Suprapubic skin (tissue), 4 donors: ENCODE measurements at places on chromosomes 7 and 10. TPM values are rescaled to one million over a fixed set of nuclear protein-coding genes. Genes with fewer than 3 reads are reported as not detected.

The ABLIM1 gene
- total RNA-seq: 156 TPM

GRCh38 chr7:2632733-2633537 lies 1.1 kb downstream of the TTYH3 start:
- DNase-seq: peak; percentile 83

DNA sequence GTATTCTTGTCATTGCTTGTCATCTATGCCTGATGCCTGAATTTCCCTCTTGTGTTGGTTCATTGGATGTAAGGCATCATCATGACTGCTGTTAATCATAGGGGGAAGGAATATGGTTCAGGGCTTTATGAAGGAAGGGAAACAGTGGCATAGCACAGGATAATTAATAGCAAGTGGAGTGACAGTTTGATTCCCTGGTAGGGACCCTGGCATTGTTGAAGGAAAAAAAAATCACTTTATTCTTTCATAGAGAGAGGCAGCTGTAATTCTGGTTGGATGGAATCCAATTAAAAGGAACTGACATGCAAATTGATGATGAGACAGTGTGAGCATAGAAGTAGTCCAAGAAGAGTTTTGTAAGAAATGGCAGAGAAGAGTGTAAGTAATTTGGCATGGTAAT lies 121.4 kb downstream of the AUTS2 start:
- DNase-seq: no peak

DNA sequence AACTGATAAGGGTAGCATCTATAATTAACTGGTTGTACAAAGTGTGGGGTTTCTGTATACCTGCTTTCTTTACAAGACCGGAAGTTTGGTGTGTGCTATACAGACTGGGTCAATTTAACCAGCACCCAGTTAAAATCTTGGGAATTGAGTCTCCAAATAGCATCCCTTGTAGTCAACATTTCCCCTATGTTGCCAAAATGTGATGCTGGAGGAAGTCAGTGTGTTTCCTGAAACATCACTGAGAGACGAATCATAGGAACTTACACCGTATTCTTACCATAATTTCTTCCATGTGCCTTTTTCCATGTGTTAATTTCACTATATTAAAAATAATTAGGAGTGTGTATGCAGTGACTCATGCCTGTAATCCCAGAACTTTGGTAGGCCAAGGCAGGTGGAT lies 1.7 kb downstream of the AKR1C4 start:
- no peak for DNase-seq

DNA sequence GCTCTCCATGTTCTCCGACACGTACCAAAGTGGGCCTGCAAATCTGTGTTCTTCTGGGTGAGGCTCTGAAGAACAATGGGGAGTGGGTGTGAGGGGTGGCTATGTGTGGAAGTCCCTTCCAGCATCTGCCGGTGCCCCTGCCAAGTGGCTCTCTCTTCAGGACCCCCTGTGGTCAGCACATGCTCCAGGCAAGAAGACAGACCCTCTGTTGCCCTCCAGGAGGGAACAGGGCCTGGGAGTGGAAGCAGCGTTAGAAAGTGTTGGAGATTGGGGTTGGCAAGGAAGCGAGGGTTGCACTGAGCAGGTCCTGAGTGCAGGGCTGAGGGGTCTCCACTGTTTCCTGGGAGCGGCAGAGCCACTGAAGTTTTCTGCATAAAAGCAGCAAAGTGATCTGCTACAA lies 60.5 kb downstream of the EMX2 start:
- no peak for DNase-seq

- no peak for DNase-seq
Measured at GRCh38 chr7:22256541-22257096, 100.3 kb downstream of the RAPGEF5 start.

GRCh38 chr10:14405076-14406065 lies 74.6 kb upstream of the FRMD4A start:
- no peak for DNase-seq

DNA sequence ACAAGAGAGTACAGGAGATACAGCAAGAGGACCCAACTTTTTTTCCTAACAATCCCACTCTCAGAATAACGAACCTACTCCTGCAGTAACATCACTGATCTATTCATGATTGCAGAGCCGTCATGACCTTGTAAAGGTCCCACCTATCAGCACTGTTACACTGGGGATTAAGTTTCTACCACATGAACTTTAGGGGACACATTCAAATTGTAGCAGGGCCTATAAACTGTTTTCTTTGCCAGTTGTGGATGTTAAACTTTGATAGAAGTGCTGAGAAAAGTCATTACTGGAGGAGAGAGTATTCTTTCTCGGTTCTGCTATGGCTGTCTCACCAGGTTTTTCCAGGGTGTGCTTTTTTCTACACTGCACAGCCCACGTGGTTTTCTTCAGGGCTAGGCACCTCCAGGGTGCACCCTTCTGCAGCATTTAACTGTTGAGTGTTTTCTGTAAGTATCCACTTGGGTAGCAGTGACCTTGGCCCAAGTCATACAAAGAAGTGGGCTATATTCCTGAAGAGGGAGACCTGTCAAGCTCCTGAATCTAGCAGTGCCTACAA lies 131.6 kb upstream of the AHR start:
- no peak for DNase-seq

DNA sequence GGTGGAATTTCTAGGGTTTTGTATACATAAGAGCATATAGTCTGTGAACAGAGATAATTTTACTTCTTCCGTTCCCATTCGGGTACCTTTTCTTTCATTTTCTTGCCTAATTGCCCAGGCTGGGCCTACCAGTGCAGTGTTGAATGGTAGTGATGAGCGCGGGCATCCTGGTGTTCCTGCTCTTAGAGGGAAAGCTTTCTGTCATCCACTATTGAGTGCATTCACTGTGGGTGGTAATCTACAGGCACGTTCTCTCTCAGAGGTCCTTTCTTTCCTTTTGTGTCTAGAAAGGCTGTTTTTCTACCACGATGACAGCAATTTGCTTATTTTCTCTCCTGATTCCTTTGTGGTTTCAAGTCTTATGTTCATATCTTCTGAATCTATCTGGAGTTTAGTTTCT lies 65.0 kb downstream of the INPP5A start:
- no peak for DNase-seq
